Aorta (tissue), 5 donors: ENCODE measurements at places on chromosomes 3 and 15. TPM values are rescaled to one million over a fixed set of nuclear protein-coding genes. Genes with fewer than 3 reads are reported as not detected.
A peak's percentile ranks its signal among the peaks of the same experiment; 100 is the strongest.

The ATP13A4 gene
- 0.10 TPM for total RNA-seq

The GOLGA8N gene
- 38.9 TPM for total RNA-seq

The EPHB3 gene
- total RNA-seq, result 2.8 TPM

The SH3GL3 gene
- 0.62 TPM for total RNA-seq

The TSPAN3 gene
- total RNA-seq, result 106 TPM

GRCh38 chr3:20326541-20326940 is 140.5 kb upstream of the SGO1 start:
- no peaks in the 10 kb centered on the region for H3K36me3 ChIP-seq
- no peak overlapping the region for H3K4me3 ChIP-seq
- H3K4me1 ChIP-seq, result peaks cover 2% of the 10 kb centered on the region
- no peak overlapping the region for H3K27ac ChIP-seq
- no peak for DNase-seq
- no peaks in the 10 kb centered on the region for H3K27me3 ChIP-seq

- H3K36me3 ChIP-seq, result no peaks in the 10 kb centered on the region
- no peaks in the 10 kb centered on the region for H3K4me1 ChIP-seq
- H3K27ac ChIP-seq, result no peak overlapping the region
- no peaks in the 10 kb centered on the region for H3K27me3 ChIP-seq
- H3K4me3 ChIP-seq, result no peak overlapping the region
Measured at GRCh38 chr3:115236496-115236895, 89.4 kb upstream of the ZBTB20 start.

DNA sequence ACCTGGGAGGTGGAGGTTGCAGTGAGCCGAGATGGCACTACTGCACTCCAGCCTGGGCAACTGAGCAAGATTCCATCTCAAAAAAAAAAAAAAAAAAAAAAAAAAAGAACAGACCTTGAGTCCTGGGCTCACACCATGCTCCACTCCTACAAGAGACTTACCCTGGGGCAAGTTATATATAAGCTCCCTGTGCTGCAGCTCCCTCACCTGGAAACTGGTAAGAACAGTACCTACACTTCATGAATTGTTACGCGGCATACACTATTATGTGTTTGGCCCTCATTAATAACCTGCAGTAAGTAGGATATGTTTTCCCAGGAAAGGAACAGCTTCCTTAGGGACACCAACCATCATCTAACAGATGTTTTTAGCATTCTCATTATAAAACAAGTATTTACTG is 119.6 kb downstream of the FMN1 start:
- no peak for DNase-seq
- no peaks in the 10 kb centered on the region for H3K36me3 ChIP-seq
- H3K27me3 ChIP-seq, result no peaks in the 10 kb centered on the region

GRCh38 chr15:95930659-95931375 is 399.7 kb upstream of the NR2F2 start:
- no peak overlapping the region for H3K27ac ChIP-seq
- H3K36me3 ChIP-seq, result no peaks in the 10 kb centered on the region
- no peak for DNase-seq
- no peak overlapping the region for H3K4me3 ChIP-seq

DNA sequence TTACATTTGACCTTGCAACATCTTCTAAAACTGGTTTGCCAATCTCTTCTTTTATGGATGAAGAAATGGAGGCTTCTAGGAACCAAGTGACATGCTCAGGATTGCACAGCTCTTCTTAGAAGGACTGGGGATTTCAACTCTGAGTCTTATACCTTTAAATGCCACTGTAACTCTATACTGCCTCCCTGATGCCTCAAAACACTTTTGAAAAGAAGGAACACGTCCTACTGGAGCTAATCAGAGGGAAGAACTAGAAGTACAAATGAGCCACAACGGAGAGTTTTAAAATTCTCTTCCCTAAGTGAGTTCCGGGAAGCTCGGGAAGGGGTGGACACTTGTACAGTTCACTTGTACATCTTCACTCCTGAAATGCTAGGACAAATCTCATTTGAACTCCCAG is 949 bp upstream of the MITF start:
- H3K36me3 ChIP-seq, result no peaks in the 10 kb centered on the region
- H3K4me3 ChIP-seq, result peak overlapping the region; percentile 81
- no peak for DNase-seq
- no peaks in the 10 kb centered on the region for H3K27me3 ChIP-seq
- peaks cover 4% of the 10 kb centered on the region for H3K4me1 ChIP-seq

DNA sequence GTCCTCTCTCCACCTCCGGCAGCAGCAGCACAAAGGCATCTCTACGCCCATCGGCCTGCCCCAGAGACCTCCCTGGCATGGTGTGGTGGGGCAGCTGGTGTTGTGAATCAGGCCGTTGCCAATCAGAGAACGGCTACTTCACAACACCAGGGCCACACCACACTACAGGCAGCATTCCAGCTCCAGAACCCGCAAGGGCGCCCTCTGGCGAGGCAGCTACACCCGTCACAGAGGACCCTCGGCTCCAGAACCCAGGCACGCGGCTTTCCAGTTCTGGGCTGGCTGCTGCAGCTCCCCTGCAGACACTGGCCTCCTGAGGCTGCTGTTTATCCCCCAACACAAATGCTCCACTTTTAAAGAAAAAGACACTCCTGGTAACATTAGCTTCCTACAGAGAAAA is 127.5 kb upstream of the TOPAZ1 start:
- H3K36me3 ChIP-seq, result no peaks in the 10 kb centered on the region
- no peaks in the 10 kb centered on the region for H3K4me1 ChIP-seq

DNA sequence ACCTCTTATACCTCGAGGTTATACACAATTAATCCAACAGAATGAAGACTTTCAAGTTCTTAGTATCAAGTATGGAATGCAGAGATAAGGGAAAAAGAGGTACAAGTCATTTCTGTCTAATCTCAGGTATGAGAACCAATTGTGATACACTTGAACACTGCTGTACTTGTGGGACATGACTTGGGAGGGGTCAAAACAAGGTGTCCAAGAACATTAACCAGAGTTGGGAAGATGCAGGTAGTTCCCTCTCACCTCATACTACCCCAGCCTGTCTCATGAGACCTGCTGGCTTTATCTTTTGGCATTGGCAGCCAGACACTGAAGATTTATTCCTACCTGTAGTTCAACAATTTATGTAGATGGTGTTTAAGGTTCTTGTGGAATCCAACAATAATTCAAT is 209.7 kb downstream of the NR1D2 start:
- no peaks in the 10 kb centered on the region for H3K36me3 ChIP-seq
- no peaks in the 10 kb centered on the region for H3K27me3 ChIP-seq
- peak overlapping the region; percentile 24 for H3K27ac ChIP-seq
- H3K4me1 ChIP-seq, result peaks cover 5% of the 10 kb centered on the region

DNA sequence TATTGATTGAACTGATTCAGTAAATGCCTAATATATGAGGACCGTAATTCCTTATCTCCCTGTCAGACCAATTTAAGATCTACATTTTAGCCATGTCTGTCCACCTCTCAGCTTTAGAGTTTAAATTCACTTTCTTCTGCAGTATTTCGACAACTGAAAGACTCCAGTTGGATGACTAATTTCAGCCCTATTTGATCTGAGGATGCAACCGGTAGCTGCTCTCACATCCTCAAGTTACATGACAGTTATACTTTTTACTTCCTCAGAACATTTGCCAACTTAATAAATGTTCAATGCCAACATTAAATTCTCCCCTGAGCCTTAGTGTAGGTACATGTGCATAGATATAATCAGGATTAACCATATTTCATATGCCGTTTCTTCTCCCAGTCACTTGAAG is 2.5 kb upstream of the HHLA2 start:
- no peak overlapping the region for H3K4me3 ChIP-seq
- H3K36me3 ChIP-seq, result no peaks in the 10 kb centered on the region
- H3K4me1 ChIP-seq, result no peaks in the 10 kb centered on the region
- no peak overlapping the region for H3K27ac ChIP-seq
- no peaks in the 10 kb centered on the region for H3K27me3 ChIP-seq

GRCh38 chr3:46478341-46478740 is 13.6 kb upstream of the LTF start:
- no peaks in the 10 kb centered on the region for H3K27me3 ChIP-seq
- H3K36me3 ChIP-seq, result no peaks in the 10 kb centered on the region
- DNase-seq, result peak; percentile 65
- no peak overlapping the region for H3K4me3 ChIP-seq
